ENCODE measurements at places on chromosomes 1 and 21.

DNA sequence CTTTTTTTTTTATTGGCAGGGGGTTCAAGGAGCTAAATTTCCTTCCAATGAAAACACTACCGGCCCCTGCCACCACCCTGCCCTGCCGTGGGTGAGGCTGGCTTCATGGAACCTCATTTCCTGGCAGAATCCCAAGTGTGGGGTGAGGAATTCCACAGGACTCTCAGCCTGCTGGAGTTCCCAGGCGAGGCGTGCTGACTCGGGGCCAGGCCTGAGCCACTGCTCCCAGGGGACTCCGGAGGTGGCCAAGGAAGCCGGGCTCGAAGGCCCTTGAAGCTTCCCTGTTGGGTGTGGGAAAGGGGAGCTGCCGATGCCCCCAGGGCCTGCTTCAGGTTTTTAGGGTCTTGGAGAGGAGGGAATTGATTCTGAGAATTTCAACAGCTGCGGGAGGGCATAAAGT lies 95.3 kb upstream of the ACTRT2 start:
- no peak for DNase-seq

- DNase-seq: no peak
Observed at GRCh38 chr1:6922096-6922931, 137.1 kb downstream of the CAMTA1 start.

DNA sequence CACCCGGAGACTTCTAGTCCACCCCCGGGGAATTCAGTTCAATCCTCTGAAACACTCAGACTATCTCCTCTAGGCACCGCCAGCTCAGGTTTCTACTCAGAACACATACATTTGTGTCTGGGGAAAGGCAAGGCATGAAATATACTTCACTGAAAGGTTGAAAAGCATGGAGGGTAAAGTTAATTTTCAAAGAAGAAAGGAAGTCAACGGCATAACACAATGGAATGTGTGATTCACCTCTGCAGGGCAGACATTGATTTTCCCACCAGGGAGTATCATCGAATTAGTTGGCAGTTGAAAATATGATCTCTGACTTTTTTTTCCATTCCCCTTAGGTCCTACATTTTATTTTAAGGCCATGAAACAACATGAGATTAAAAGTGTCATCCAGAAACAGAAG lies 669.4 kb downstream of the SMYD3 start:
- no peak for DNase-seq

DNA sequence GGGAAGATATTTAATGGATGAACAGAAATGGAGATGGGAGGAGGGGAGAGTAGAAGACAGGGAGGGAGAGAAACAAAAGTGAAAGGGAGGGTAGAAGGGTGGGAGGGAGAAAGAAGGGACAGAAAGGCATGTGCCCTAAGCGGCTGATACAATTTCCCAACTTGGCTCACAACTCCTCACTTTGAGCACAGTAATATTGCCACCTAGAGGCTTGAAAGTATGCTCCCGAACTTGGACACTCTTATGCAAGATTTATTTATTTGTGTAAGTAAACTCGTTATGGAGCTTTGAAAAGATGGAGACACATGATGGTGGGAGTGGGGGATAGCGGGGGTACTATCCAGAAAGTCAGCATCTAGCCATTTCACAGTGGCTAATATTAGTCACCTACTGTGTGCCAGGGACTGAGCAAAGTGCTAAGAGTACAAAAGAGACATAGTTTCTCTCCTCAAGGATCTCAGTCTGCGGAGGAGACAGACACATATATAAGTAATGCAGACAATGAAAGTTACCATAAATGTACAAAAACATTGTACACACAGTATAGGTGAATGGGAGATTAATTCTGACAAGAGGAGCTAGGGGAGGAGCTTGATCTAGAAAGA lies 189.7 kb downstream of the SEC16B start:
- DNase-seq: no peak

GRCh38 chr1:63108206-63108605 lies 214.2 kb upstream of the FOXD3 start:
- no peak for DNase-seq

DNA sequence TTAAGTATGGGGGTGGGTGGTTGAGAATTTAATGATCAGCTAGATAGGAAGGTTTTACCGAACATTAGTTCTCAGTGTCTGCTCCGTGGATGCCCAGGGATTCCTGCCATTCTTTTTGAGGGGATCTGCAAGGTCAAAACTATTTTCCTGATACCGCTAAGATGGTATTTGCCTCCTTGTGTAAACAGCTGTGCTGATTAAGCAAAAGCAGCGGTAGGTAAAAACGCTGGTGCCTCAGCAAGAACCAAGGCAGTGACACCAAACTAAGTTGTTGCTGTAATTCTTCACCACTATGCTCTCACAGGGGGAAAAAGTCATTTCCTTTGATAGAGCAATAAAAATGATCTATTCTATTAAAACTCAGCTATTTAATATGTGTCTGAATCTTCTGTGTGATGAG lies 229.0 kb downstream of the FMN2 start:
- no peak for DNase-seq

DNA sequence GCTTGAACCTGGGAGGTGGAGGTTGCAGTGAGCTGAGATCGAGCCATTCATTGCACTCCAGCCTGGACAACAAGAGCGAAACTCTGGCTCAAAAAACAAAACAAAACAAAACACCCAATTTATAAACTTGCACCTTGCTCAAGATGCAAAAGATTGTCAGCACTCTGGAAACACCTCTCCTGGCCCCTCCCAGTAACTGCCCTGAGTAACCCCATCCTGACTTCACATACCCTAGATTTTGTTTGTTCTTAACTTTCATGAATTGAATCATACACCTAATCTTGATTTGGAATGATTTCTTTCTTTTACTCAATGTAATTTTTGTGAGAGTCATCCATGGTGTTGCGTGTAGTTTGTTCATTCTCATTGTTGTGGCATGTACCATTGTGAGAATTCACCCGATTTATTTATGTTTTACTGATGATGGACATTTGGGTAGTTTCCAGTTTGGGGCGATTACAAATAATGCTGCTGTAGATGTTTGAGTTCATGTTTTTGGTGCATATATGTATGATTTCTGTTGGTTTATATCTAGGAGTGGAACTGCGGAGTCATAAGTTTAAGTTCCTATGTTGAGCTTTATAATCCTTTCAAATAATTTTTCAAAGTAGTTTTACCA lies 10.4 kb downstream of the NECAP2 start:
- DNase-seq: no peak

- no peak for DNase-seq
Observed at GRCh38 chr1:38370716-38371504, 324.3 kb upstream of the POU3F1 start.

GRCh38 chr1:3261007-3261968 lies 192.3 kb downstream of the PRDM16 start:
- DNase-seq: no peak

- no peak for DNase-seq
Observed at GRCh38 chr1:37338658-37339057, 135.7 kb upstream of the ZC3H12A start.

DNA sequence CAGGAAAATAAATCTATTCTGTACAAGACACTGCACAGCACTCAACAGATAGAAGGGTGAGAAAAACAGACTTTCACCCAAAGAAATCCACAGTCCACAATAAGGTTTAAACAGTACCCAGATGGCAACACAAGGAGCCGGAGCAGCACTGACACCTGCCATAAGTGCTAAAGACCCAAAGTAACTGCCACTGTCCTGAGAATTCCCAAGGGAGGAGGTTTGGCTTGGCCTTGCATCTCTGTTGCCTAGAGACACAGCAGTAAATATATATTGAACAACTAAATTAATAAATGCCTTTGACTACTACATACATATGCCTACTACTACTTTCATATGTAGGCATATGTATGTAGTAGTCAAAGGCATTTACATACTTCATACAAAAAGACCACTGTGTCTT lies 68.0 kb downstream of the VAV3 start:
- DNase-seq: no peak

DNA sequence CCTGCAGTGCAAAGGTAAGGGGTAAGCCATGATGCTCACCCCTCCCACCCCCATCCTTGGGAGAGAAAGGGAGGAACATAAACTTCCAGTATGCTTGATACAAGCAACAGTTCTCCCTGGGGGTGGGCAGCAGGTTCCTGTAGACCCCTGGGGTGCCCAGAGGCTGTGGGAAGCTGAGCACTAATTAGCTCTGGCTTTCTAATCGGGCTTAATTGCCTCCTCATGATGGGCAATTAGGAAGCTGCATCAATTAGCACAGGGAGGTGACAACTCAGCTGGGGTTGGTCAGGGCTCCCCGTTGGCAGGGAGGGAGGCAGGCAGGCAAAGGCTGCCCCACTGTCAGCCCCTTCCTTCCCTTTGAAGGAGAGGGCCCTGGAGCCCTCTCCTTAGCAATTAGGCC lies 15.7 kb upstream of the LMNA start:
- DNase-seq: no peak
